ENCODE measurements at places on chromosomes 2 and 18.

- DNase-seq = peak; percentile 29
Measured at GRCh38 chr2:10278029-10278762, 24.5 kb upstream of the HPCAL1 start.

GRCh38 chr2:25514043-25514637, 159.2 kb downstream of the DTNB start:
- no peak for DNase-seq

DNA sequence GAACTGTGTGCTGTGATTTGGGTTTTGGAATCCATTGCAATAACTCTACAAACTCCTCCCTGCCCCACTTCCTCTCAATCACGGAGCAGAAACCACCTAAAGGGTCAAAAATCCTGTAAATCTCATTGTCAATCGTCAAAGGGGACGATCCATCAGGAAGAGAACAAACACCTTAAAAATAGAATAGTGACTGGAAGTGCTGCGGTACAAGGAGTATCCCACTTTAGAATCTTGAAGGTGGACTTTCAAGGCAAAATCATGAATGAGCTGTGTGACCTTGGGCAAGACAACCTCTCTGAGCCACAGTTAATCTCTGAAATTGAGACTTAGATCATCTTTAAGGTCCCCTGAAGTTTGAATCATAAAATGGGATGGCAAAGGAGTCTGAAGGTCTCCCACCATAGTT, 5.9 kb downstream of the PMAIP1 start:
- no peak for DNase-seq

- no peak for DNase-seq
Measured at GRCh38 chr2:220315098-220315823, 687.8 kb downstream of the SLC4A3 start.

- no peak for DNase-seq
Measured at GRCh38 chr2:182187130-182187529, 201.5 kb downstream of the PPP1R1C start.

DNA sequence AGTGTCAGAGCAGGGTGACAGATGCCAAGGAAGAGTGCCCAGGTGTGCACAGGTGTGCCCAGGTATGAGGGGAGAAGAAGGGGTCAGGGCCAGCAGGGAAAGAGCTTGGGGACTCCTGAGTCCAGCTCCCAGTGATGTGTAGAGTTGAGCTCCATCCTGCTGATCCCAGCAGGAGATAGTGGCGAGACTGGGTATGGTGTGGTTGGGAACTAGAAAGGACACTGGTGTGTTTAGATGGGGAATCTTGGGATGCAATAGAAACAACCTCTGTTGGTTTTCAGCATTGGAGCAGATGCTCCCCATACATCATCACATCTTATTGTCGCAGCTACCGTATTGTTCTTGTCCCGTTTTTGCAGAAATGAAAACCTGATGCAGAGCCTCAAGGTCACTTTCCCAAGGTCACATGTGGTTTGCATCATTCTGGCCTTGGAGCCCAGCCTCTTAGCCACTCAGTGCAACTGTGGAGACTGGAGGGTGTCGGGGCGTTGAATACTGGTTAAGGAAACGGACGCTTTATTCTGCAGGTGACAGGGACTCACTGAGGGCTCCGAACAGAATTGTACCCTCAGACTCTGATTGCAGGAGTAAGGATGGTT, 166.7 kb downstream of the AGAP1 start:
- no peak for DNase-seq

GRCh38 chr2:100142393-100142792, at the start of gene AFF3:
TSS of gene AFF3 (minus strand) at chr2:100142590. CDS start at chr2:100104454, 38,136 bp downstream.
- peak; percentile 64 for DNase-seq

GRCh38 chr2:216299588-216299987, 72.7 kb downstream of the MARCHF4 start:
- no peak for DNase-seq

DNA sequence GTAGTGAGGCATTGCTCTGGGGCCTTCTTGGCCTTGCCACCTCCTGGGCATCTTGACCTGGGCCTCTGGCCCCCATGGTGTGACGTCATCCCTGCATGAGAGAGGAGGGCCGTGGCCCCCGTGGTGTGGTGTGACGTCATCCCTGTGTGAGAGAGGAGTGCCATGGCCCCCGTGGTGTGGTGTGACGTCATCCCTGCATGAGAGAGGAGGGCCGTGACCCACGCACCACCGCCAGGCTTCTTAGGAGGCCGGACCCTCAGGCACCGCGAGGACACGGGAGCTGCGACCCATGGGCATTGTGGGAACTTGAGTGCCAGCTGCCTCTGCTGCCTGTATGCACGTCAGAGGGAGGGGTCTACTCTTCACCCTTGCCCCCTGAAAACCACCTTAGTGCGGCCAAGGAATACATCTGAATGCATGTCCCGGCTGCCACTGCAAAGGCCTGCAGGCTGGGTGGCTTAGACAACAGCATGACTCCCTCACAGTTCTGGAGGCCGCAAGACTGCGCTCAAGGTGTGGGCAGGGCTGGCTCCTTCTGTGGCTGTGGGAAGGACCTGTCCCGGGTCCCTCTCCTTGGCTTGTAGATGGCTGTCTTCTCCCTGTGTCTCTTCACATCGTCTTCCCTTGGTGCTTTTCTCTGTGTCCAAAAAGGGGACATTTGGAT, 20.8 kb upstream of the OTOS start:
- no peak for DNase-seq

DNA sequence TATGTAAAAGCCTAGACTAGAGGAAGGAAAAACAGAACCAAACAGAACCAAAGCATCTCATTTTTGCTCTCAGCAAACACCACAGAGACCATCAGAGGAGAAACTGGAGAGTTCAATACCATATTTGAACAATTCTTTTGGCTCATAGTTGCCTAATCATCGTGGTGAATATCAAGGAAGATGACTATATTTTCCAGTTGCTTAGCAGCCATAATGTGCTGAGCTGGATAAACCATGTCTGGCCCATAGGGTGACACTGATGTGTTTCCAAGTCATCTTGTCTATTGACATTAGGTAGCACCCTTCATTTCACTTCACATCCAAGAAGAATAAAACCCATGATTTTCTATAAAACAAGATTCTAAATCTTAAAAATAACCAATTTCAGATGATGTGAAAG, 5.9 kb upstream of the XRCC5 start:
- DNase-seq = no peak

DNA sequence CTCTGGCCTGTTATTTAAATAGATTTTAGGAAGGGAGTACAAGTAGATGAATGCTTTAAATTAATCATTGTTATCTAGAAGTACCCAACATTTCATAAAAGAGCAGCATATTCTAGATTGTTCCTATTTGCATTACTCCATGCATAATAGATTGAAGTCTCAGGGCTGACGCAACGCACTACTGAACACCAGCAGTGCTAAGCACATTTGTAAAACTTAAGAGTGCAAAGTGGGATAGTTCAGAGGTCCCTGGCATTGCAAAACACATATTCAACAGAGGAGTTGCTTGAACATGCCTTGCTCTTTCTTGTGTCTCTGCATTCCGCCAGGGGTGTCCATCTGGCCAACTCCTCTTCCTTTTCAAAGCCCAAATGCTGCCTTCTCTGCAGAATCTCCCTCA, 22.3 kb downstream of the CDKL4 start:
- DNase-seq = no peak

DNA sequence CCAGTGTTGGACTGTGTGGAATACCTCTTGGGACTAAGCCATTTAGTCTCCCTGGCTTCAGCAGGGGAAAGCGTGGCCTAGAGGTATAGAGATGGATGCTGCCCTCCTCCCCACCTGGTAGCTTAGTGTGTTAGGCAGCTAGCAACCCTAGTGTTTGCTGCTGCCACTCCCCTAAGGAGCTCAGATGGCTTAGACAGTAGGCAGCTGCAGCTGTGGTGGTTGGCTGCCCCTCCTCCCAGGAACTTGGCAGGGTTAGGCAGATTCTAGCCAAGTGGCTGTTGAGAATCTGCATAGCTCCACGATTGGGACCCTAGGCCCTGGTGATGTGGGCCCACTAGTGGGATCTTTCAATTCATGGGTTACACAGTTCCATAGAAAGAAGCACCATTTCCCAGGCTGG, 550.4 kb upstream of the CHAC2 start:
- DNase-seq = no peak

GRCh38 chr18:42533009-42533575, 578.1 kb downstream of the PIK3C3 start:
- DNase-seq = no peak

- peak; percentile 79 for DNase-seq
Measured at GRCh38 chr2:121699421-121700333, 37.0 kb downstream of the NIFK start.

DNA sequence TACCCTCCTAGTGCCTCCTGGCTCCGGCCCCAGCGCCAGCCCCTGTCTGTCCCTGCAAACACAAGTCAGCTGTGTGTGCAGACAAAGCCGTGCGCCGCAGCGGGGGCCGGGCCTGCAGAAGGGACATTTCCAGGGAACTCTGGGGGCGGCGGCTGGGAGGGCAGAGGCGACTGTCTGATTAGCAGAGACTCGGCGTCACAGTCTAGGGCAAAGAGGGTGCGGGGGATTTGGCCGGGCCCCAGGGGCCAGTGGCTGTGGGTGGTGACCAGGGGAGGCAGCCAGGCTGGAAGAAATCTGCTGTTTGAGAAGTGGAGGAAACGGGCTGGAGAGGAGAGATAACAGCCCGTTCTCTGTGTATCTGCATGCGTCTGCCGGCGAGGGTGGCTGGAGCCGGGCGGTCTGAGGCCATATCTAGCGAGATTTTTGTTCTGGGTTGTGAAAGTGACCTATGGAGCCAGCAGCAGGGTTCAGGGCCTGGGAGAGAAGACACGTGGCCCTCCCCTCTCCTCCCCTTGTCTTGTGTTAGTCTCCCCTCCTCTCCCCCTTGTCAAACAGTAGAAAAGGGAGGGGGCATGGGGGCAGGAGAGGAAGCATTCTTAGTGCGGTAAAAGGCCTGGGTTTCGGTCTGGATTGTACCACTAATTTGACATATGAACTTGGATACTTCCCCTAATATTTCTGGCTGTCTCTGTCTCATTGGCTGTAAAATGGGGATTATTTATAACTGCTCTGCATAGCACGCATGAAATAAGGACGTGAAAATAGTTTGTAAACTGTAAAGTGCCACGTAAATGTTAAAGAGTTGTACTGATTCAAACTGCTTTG, 169.4 kb downstream of the SMAD7 start:
- no peak for DNase-seq

- DNase-seq = no peak
Measured at GRCh38 chr2:207225773-207226172, 60.0 kb upstream of the KLF7 start.

GRCh38 chr18:3121259-3121658, 98.5 kb downstream of the MYOM1 start:
- no peak for DNase-seq

DNA sequence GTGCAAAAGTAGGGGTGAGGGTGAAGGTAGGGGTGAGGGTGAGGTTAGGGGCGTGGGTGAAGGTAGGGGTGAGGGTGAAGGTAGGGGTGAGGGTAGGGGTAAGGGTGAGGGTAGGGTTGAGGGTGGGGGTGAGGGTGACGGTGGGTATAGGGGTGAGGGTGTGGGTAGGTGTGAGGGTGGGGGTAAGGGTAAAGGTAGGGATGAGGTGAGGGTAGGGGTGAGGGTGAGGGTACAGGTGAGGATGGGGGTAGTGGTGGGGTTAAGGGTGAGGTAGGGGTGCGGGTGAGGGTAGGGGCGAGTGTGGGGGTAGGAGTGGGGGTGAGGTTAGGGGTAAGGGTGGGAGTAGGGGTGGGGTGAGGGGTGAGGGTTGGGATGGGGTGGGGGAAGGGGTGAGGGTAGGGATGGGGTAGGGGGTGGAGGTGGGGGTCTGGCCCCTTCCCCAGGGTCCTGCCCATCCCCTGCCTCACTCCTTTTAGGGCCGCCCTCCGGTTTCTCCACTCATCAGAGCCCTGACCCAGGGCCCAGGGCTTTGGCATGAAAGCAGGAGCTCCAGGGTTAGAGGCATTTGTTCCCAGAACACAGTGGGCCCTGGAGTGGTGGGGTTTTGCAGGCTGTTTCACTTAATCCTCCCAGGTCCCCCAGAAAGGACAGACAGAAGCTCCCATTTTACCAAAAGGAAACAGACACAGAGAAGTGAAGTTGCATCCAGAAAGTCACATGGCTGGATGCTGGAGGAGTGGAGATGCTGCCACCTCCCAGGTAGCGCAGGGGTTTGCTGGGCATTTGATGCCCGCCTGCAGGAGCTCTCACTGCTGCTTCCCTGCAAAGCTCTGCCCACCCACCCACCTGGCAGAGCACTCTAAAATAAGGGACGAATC, 26.9 kb downstream of the SNORC start:
- no peak for DNase-seq

GRCh38 chr2:67694445-67694844, 297.3 kb downstream of the ETAA1 start:
- no peak for DNase-seq

DNA sequence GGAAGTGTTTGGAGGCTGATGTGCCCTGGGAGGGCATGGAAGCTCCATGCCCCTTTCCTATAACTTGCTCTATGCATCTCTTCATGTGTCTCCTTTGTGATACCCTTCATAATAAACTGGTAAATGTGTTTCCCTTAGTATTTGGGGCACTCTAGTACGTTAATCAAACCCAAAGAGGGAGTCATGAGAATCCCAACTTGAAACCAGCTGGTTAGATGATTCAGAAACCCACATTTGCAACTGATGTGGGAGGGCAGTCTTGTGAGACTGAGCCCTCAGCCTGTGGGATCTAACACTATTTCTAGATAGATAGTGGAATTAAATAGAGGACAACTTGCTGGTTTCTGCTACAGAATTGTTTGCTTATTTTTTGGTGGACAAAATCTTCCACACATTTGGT, 20.3 kb downstream of the ANKRD30B start:
- DNase-seq = no peak

DNA sequence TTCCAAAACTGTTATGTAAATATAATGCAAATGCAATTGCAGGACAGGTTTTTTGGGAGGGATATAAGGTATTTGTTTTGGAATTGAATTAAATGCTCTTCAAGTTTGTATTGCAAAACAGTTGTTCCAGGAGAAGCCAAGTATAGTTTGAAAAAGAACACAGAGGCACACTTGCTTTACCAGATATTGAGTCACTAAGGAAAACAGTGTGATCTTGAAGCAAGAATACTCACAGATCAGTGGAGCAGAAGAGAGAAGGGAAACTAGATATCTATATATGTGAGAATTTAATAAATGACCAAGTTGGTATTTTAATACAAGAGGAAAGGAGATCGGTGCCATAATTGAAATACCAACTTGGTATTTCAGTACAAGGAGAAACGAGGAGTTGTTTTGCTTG, 178.9 kb downstream of the CAPN13 start:
- no peak for DNase-seq

DNA sequence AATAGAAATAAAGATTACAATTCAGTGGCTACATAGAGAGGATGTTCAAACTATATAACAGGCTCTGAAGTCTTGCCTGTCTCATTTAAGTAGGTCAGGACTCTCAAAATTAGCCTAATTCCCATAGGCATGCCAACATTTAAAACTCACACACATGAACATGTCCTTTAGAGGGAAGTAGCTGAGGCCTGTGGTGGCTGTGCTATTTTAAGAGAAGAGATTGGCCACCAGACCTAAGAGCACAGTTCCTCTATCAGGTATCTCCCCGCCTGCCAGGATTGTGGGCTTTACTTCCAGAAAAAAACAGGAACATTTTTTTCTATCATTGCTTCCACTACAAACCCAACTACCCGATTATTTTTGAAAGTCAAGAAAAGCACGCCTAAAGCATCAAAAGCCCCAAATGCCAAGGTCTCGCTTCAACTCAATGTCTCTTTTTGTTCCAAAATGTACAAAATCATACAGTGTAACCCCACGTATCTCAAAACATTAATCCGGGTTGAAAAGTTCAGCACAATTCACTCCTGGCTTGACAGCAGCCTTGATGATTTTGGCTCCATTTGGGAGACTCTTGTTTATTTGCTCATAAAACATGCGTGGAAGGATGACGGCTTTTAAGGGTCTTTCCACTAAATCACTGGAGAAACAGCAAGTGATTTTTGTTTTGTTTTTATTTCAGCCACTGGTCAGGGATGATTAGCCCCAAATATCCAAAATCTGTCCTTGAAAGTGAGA, 15.3 kb downstream of the FHL2 start:
- no peak for DNase-seq

GRCh38 chr2:68917034-68917718, 35.5 kb downstream of the GKN2 start:
- no peak for DNase-seq

Data from stimulated activated CD4-positive, alpha-beta T cell treated with anti-CD3 and anti-CD28 coated beads, Interleukin-2, amount 100 ng/mL, for 24 hours (primary cell).